Activated T-helper 9 cell treated with anti-CD3 and anti-CD28 coated beads, Interleukin-2, amount 50 U/mL, for 16 hours (primary cell): ENCODE measurements at places on chromosomes 1 and 21.

GRCh38 chr1:39159224-39160036 lies 45.1 kb upstream of the MACF1 start:
- no peak for DNase-seq

- no peak for DNase-seq
These were observed 1523.0 kb upstream of the B3GALT2 start for GRCh38 chr1:194709439-194709838.

- DNase-seq, result no peak
These were observed 82.9 kb downstream of the ITPKB start for GRCh38 chr1:226656201-226656600.

GRCh38 chr1:1862905-1863547 lies 27.9 kb downstream of the GNB1 start:
- DNase-seq, result no peak

DNA sequence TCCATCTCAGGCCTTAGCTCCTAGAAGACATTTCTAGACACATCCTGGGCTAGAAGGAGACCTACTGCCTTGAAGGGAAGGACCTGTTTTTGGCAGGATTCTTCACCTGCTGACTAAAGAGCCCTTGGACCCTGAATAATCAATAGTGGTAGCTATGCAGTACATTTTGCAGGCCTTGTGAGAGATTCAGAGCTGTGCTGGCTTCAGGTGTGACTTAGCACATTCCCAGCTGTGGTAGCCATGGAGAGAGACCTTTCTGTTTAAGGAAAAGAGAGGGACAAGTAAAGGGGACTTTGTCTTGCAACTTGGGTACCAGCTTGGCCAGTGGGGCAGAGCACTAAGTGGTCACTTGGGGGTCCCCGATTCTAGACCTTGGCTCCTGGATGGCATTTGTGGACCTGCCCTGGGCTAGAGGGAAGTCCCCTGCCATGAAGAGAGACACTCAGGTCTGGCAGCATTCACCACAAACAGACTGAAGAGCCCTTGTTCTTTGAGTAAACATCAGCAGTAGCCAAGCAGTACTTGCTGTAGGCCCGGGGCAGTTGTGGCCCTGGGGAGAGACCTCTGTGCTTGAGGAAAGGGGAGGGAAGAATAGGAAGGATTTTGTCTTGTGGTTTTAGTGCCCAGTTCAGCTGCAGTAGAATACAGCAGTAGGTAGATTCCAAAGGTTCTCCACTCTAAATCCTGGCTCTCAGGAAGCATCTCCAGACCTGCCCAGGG lies 26.2 kb upstream of the CD1A start:
- DNase-seq, result no peak

- no peak for DNase-seq
These were observed 362 bp downstream of the ZBTB48 start for GRCh38 chr1:6580119-6580592.

- DNase-seq, result no peak
These were observed 105.8 kb upstream of the RAB4A start for GRCh38 chr1:229164836-229165735.

GRCh38 chr1:14994841-14995437 lies 158.6 kb upstream of the TMEM51 start:
- no peak for DNase-seq

DNA sequence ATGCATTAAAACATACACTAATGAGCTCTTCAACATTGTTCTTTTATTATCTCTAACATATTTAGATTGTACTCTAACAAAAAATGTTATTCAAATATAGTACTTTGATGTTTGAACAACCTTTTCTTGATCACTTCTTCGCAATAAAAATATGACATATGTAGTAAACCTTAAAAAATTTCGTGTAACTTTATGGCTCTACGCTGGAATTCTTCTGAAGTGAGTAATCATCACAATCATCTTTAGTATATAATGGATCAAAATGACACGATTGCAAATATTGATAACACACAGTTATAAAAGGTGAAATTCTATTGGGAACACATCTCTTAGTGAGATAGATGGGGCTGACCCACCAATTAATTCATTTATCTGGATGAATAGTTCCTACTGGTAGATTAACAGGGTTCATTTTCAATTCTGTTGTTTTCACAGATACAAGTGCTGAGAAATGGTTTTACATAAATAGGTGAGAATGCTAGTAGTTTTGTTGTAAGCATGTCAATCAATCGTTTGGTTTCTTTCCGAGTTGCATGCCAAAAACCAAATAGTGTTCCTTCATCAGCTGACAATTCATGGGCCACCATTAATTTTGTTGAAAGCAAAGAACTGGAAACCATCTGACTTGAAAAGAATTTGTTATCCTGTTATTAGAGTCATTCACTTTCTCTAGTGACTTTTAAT lies 1.5 kb upstream of the ZMPSTE24 start:
- DNase-seq, result no peak

GRCh38 chr1:17272646-17273045 lies 23.7 kb downstream of the PADI3 start:
- DNase-seq, result no peak

DNA sequence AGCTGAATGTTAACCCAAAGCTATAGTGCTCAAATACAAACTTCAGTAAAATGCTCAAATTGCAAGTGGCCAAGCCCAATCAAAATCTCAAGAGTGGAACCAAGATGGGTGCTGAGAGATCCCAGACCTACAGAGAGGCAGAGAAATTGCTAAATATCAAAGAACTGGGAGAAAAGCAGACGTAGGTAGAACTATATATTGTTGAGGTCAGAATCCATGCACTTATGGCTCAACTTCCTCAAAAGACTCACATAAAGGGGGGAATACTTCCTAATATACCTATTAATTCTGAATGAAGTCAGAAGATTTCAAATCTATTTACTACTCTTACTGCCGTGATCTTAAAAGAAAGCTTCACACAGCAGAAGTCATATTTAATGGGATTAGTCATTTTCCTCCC lies 65.2 kb downstream of the PUM1 start:
- DNase-seq, result no peak

- DNase-seq, result no peak
These were observed 32.0 kb downstream of the EGLN1 start for GRCh38 chr1:231390071-231390470.

- DNase-seq, result peak; percentile 60
These were observed 7.1 kb upstream of the CPLANE2 start for GRCh38 chr1:16243936-16244649.

- DNase-seq, result no peak
These were observed 155.9 kb upstream of the PALMD start for GRCh38 chr1:99490031-99490430.

DNA sequence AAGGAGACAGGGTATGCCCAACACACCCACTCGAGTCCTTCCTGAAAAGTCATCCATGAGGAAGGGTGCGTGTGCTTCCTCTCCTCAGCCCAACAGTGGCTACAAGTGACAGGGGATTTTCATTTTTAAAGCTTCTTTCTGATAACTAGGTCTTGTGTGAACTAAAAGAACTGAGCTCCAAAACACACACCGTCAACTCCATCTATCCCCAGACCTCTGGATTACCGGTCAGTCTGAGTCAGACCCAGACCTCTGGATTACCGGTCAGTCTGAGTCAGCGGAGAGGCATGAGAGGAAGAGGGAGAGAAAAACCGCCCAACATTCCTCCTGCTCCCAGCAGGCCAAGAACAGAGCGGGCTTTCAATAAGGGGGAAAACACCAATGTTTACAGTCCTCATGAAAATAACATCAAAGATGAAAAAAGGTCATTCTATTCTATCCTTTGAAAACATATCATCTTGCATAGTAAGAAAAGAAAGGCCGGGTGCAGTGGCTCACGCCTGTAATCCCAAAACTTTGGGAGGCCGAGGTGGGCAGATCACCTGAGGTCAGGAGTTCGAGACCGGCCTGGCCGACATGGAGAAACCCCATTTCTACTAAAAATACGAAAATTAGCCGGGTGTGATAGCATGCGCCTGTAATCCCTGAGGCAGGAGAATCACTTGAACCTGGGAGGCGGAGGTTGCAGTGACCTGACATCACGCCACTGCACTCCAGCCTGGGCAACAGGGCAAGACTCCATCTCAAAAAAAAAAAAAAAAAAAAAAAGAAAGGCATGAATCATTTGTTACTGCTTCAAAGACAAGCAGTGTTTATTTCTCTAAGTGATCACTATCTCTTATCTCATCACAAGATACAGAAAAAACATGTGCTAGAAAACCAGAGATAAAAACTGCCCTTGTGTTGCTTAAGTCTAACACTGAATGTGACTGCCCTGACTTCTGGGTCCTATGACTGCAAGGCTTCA lies 3.4 kb downstream of the PTTG1IP start:
- DNase-seq, result no peak

- no peak for DNase-seq
These were observed 1.6 kb downstream of the COLGALT2 start for GRCh38 chr1:184035719-184036516.
